MCF 10A (cell line): ENCODE measurements at places on chromosomes 7 and 10.

DNA sequence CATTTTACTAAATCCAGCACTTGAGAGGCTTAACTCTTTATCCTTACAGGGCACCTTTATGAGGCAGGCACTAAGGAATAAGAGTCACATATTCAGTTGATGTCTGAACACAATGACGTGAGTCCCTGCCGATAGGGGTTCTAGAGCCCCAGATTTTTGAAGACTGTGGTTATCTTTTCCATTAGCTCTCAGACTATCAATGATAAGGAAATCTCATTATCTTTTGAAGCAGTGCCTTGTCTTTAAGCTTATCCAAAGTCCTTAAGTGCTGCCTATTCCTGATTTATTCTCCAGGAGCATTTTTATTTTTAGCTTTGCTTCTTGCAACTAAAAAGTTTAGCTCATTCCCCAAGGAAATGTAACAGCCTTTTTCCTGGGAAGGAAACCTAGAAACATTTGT is 444.1 kb upstream of the LRRN3 start:
- H3K27ac ChIP-seq: no peak overlapping the region
- H3K4me1 ChIP-seq: no peaks in the 10 kb centered on the region
- no peaks in the 10 kb centered on the region for H3K36me3 ChIP-seq
- DNase-seq: no peak

DNA sequence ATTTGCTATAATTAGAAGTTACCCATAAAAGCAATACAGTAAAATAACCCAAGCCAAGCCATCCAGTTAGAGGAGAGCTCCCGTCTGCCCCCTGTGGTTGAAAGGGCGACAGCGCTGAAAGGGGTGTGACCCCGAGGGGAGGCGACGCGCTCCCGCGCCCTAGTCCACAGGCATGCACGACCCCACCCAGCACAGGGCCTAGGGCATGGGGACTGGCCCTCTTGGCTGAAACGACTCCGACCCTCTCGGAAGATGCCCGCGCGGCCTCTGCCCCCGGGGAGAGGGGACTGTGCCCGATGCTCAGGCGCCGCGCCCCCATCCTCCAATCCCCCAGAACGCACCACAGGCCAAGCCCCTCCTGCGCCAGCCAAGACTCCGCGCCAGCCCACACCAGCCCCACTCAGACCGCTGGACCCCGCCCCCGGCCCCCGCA is 64.0 kb downstream of the CSGALNACT2 start:
- no peak overlapping the region for H3K27ac ChIP-seq
- H3K36me3 ChIP-seq: no peaks in the 10 kb centered on the region
- no peak for DNase-seq
- no peaks in the 10 kb centered on the region for H3K27me3 ChIP-seq

DNA sequence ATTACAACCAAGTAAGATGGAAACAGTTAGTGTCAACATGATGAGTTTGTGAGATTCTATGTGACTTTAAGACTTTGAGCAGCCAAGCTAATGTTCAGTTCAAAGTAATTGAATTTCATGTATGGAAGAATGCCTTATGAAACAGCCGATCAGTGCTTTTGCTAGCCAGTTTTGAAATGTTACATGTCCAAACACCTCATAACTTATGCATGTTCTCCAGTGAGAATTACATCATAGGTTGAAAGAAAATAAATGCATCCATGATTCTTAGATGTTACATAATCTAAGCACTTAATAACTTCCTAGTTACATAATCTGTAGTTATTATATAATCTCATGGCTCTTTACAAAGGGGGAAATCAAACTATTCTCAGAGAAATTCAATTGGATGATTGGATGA is 211.3 kb downstream of the BICC1 start:
- peak; percentile 35 for DNase-seq
- peaks cover 15% of the 10 kb centered on the region for H3K4me1 ChIP-seq
- peak overlapping the region; percentile 44 for H3K27ac ChIP-seq
- H3K36me3 ChIP-seq: peaks cover 6% of the 10 kb centered on the region
- H3K27me3 ChIP-seq: no peaks in the 10 kb centered on the region

GRCh38 chr7:140326116-140326928 is 72.0 kb downstream of the SLC37A3 start:
- H3K4me3 ChIP-seq: no peak overlapping the region
- H3K4me1 ChIP-seq: no peaks in the 10 kb centered on the region
- H3K36me3 ChIP-seq: no peaks in the 10 kb centered on the region

DNA sequence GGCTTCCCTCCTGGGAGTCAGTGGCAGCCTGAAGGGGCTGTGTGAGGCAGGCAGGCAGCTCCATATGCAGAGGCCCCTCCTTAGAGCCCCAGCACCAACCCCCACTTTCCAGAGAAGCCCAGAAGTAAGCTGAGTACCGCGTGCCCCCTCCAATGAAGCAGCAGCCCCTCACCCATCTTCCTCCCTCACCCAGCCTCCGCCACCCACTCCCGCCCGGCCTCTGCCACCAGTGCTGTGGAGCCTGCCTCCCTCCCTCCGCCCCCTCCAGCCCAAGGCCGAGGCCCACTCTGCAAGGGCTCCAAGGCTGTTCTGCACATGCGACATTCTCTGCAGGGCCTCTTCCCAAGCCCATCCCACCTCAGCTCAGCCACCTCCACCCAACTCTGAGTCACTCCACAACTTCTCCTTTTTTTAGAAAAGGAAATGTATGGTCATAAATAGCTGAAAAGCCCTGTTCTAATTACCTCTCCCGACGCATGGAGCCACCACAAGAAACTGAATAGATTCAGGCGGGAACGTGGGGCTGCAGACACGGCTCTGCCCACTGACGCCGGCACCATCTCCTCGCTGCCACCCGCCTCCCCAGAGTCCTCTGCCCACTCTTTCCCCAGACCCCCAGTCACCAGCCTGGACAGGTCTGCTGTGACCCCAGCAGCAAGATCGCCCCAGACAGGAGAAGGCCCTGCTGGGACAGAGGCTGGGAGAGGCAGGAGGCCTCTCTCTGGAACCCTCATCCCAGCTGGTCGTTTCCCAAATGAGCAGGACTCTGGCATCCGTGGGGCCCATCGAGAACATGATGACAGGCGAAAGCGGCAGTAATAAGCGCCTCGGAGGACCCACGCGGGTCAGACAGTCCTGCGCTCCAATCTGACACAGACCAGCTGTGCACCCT is 213.9 kb downstream of the MAD1L1 start:
- H3K27ac ChIP-seq: no peak overlapping the region
- no peak for DNase-seq
- peaks cover 6% of the 10 kb centered on the region for H3K4me1 ChIP-seq
- H3K27me3 ChIP-seq: no peaks in the 10 kb centered on the region

GRCh38 chr10:111151595-111152307 is 74.9 kb downstream of the ADRA2A start:
- no peak for DNase-seq
- no peak overlapping the region for H3K4me3 ChIP-seq
- no peak overlapping the region for H3K27ac ChIP-seq
- H3K36me3 ChIP-seq: no peaks in the 10 kb centered on the region

DNA sequence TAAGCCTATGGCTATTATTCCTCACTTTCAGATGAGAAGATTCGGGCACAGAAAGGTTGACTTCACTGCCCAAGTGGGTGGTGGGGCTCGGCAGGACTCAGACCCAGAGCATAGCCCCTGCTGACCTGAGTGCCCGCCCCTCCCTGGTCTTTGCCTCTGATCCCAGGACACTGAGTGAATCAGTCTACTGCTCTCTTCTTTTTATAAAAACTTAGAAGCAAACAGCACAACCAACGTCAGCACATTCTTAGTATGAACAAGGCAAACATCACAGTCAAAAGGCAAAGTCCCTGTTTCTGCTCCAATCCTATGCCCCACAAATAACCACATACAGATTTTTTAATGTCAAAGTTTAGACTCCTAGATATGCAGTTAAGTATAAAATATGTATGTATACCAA is 237.8 kb downstream of the ZMYND11 start:
- H3K36me3 ChIP-seq: no peaks in the 10 kb centered on the region
- no peaks in the 10 kb centered on the region for H3K27me3 ChIP-seq
- H3K4me3 ChIP-seq: no peak overlapping the region
- H3K4me1 ChIP-seq: peaks cover 14% of the 10 kb centered on the region
- no peak overlapping the region for H3K27ac ChIP-seq
- DNase-seq: no peak

- peak overlapping the region; percentile 7 for H3K4me3 ChIP-seq
- peak; percentile 85 for DNase-seq
- H3K27me3 ChIP-seq: no peaks in the 10 kb centered on the region
- H3K4me1 ChIP-seq: peaks cover 19% of the 10 kb centered on the region
- H3K27ac ChIP-seq: peak overlapping the region; percentile 73
Measured at GRCh38 chr7:3861941-3862340, 560.9 kb downstream of the SDK1 start.

DNA sequence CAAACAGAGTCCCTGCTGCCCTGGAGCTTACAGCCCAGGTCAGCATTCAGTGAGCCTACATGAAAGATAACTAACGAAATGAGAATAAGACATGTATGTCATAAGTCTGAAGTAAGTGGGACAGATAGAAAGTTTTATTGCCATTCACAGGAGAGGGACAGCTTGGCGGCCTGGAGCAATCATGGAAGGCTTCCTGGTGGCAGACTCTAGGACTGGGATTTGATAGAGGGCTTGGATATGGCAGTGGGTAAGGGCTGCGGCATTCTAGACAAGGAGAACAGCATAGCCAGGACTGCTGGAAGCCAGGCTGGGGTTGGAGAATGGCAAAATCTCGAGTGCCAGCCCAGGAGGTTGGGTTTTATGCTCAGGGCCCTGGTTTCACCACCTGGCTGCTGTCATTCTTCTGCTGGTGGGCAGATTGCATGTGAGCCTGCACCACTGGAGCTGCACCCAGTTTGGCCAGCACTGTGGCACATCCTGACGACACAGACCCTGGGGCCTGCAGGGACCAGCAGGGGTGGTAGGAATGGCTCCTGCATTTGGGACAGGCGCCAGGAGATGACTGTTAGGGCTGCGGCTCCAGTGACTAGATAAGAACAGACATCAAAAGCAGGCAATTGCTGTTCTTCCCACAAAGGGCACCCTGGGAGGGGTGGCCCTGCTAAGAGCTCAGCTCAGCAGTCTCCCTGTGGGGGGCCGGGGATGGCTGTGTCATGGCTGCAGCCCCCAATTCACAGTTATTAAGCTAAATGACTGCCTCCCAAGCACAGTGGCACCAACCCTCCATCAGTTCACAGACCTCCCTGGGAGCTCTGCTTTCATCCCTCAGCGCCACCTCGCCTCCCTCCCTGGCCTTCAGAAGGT is 161.1 kb downstream of the RPS24 start:
- H3K27me3 ChIP-seq: no peaks in the 10 kb centered on the region
- H3K36me3 ChIP-seq: no peaks in the 10 kb centered on the region
- no peaks in the 10 kb centered on the region for H3K4me1 ChIP-seq

DNA sequence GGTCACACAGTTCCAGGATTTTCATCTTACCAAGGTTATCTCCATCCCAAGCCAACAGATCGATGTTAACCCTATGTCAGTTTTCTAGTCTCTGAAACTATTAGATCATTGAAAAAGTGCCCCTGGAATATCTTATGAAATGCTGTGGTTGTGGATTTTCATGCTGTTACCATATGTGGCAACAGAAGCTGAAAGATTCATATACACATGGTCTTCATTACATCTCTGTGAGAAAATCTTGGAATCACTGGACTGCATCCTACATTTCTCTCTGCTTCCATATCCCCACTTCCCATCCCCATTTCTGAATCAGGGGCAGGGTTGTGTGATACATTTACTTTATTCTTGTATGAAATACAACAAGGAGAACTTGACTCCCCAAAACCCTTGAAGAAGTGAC is 146.1 kb downstream of the SLC16A9 start:
- no peak for DNase-seq
- H3K36me3 ChIP-seq: no peaks in the 10 kb centered on the region
- H3K27me3 ChIP-seq: peaks cover 2% of the 10 kb centered on the region
- no peaks in the 10 kb centered on the region for H3K4me1 ChIP-seq

GRCh38 chr7:8906396-8907075 is 473.1 kb downstream of the NXPH1 start:
- H3K4me3 ChIP-seq: no peak overlapping the region
- no peak for DNase-seq
- peaks cover 67% of the 10 kb centered on the region for H3K27me3 ChIP-seq
- no peaks in the 10 kb centered on the region for H3K36me3 ChIP-seq
- H3K27ac ChIP-seq: no peak overlapping the region

GRCh38 chr7:15845461-15845860 is 159.0 kb upstream of the MEOX2 start:
- H3K4me3 ChIP-seq: no peak overlapping the region
- no peak overlapping the region for H3K27ac ChIP-seq
- H3K27me3 ChIP-seq: peaks cover 28% of the 10 kb centered on the region
- no peaks in the 10 kb centered on the region for H3K36me3 ChIP-seq
- no peaks in the 10 kb centered on the region for H3K4me1 ChIP-seq

- H3K4me1 ChIP-seq: no peaks in the 10 kb centered on the region
- H3K4me3 ChIP-seq: no peak overlapping the region
- H3K27ac ChIP-seq: no peak overlapping the region
- H3K36me3 ChIP-seq: no peaks in the 10 kb centered on the region
Measured at GRCh38 chr10:20114179-20114578, 297.9 kb downstream of the PLXDC2 start.

DNA sequence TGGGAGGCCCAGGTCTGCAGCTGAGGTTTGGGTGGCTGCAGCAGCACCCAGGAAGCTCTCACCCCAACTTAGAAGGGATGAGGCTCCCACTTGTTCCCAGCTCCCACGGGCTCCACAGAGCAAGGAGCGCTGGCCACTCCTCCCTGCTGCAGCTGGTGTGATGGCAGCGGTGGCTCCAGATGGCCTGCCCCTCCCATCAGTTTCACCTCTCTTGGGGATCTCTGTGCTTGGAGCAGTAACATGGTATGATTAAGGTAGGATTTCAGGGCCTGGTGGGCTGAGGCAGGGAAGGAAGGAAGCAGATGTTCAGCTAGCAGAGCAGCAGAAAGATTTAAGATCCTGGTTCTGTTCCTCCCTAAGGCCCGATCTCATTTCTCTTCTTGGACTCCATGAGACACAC is 66.8 kb upstream of the KIF5B start:
- DNase-seq: no peak
- H3K4me1 ChIP-seq: no peaks in the 10 kb centered on the region
- H3K36me3 ChIP-seq: no peaks in the 10 kb centered on the region

DNA sequence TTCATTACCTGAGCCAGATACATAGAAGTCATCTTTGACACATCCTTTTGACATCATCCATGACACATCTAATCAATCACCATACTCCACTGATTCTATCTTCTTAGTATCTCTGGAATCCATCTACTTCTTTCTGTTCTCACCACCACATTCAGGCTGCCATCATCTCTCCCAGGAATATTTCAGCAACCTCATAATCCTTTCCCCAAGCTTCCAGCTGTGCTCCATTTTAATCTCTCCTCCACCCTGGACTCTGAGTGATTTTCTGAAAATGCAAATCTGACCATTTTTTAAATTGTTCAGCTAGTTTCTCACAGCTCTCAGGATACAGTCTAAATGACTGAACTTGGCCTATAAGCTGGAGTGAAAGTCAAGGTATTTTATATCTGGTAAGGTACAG is 2.5 kb upstream of the BTRC start:
- peaks cover 19% of the 10 kb centered on the region for H3K27me3 ChIP-seq
- no peak overlapping the region for H3K4me3 ChIP-seq
- peaks cover 3% of the 10 kb centered on the region for H3K36me3 ChIP-seq
